ENCODE measurements at places on chromosomes 3 and 15.

- no peak for DNase-seq
Observed at GRCh38 chr3:104392327-104392726, 974.4 kb upstream of the ALCAM start.

GRCh38 chr3:28972921-28973320 lies 307.9 kb upstream of the RBMS3 start:
- DNase-seq: no peak

GRCh38 chr3:50444213-50444612 lies 59.2 kb downstream of the CACNA2D2 start:
- DNase-seq: no peak

DNA sequence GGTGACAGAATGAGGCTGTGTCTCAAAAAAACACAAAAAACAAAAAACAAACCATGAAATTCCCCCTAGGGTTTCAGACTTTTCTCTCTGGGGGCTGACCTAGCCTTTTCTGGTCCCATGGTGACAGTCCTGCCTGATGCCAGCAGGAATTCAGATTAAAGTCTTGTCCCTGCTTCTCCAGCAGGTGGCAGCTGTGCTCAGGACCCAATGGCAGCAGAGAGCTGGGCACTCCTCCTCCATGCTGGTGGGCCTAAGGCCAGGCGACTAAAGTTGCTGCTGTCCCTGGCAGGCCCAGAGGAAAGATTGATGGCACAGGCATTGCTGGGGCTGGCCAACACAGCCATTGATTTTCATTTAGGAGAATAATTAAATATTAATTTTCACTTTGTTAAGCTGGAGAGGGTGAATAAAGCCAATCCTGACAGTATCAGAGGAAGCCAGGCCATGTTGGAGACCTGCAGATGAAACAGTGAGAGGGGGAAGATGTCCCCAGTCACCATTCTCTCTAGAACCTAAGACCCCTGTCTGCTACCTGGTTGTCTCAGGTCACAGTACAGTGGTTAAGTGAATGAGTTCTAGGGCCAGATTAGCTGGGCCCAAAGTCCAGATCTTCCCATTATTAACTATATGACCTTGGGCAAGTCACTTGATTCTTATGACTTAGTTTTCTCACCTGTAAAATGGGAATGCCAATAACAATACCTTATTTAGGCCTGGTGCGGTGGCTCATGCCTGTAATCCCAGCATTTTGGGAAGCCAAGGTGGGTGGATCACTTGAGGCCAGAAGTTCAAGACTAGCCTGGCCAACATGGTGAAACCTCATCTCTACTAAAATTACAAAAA lies 7.1 kb downstream of the CELF6 start:
- peak; percentile 48 for DNase-seq

DNA sequence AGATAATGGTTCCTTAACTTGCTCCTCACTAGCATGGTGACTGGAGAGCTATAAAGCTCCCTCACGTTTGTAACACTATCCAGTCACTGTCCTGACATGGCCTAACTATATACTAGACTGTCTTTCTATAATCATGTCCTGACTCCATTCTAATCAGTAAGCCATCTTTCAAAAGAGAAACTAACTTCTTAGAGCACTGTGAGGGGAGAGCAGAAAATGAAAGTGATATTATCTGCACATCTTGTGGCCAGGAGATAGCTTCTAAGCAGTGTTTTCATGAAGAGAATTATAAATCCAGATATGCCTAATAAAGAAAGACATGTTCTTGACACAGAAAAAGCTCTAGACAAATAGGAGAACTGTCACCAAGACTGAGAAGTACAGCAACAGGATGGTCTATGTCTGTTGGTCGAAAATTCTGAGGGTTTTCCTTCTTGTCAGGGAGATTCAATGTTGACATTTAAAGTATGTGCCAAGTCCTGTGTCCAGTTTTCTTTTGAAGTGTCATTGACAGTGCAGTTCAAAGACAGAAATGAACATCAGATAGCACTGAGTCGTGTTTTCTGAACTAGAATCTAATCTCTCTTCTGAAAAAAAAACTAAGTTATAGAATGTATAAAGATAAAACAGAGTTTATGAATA lies 230.6 kb upstream of the PEX5L start:
- no peak for DNase-seq

DNA sequence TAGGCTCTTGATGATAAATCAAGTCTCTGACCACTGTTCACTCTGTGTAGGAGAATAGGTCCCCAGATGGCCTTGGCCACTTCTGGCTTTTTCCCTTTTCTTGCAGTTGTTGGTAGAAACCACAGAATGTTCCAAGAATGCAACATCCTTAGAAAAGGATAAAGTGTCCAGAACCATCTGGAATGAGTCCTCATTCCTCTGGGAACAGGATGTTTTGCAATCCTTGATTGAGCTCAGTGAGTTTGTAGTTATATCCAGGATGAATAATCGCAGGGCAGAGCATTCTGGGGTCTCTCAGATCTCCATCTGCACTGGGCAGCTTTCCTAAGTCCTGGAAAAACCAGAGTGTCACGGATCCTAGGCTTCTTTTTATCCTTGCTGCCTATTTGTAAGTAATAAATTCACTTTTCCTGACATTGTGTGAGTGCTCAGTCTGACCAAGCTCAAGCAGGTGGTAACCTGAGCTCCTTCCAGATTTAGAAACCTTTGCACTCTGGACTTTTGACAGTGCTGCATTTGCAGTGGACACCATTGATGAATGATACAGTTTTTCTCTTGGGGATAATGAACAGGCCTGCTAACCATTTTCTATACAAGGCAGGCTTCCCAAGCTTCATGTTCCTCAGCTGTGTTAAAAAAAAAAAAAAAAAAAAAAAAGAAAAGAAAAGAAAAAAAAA lies 1028.6 kb downstream of the OTOL1 start:
- no peak for DNase-seq

DNA sequence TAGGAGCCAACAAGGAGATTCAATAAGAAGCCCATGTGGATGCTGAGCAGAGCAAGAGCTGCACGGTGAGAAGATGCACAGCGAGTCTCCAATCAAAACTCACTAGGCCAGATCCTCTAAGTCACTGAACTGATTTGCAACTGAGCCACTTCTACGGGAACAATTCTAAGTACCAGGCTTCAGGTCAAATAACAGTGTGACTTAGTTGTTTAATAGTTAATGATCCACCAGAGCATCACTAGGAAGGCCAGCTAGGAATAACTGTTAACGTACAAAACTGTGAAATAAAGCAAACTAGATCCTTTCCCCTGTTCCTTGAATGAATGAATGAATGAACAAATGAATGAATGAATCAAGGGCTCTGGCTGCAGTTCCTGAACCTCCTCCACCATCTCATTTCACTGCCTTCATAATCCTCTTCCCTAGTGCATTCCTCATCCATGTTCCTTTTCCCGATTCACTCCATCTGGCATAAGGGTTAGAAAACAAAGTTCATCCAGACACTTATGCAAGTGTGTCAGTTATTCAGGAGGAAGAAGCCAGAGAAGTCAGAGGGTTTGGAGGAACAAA lies 59.7 kb downstream of the ATP8B4 start:
- no peak for DNase-seq

DNA sequence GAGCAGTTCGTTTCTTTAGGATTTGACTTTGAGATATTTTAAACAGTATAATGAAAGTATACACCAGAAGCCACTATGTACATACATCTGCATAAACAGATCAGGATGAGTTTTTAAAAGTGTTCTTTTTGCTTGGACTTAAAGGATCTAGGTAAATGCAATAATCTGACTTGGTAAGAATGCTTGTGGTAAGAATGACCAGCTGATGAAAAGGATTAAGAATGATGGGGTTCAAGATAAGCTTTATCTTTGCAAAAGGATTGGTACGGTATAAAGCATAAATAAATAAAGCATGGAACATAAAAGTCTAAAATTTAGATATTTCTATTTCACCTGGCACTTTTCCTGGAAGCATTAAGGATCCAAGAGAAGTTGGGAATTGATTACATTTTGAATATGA lies 9.8 kb upstream of the MME start:
- no peak for DNase-seq

DNA sequence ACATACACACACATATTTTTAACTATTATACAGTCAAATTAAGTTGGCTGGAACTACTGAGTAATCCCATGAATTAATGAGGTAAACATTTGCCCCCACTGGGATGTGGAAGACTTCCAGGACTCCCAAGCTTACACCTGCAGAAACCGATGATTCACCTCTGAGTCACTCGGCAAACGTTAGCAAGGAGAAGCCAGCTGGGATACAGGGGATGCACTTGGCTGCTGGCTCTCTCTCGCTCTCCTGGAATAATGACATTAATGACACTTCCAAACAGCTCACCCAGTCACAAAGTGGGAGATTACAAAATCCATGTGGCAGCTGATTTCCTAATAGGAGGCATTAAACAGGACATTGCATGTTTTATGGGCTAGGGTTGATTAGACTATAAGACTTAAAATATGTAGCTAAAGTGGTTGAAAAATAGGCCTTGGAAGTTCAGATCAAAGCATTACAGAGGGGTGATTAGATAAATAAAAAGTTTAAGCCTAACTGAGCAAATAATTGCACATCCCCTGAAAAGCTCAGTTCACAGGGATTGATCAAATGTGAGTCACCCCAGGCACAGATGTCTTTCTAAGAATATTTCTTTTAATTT lies 500.9 kb downstream of the SOX2 start:
- no peak for DNase-seq

DNA sequence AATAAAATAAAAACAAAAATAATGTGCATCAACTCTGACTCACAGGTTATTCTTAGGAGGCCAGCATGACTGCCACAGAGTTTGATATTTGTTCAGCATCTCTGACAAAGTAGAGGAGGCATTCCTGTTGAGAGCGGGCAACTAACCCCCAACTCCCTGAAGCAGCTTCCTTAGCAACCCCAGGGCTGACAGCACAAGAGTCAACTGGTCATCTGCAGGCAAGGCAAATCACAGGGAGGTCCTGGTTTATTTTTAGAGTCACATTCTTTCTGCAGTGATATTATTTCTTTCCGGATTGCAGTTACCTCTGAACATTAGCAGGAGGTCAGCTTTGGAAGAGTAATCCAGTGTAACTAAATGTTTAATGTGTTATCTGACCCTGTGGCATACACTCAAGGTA lies 273.0 kb downstream of the PLCL2 start:
- no peak for DNase-seq

DNA sequence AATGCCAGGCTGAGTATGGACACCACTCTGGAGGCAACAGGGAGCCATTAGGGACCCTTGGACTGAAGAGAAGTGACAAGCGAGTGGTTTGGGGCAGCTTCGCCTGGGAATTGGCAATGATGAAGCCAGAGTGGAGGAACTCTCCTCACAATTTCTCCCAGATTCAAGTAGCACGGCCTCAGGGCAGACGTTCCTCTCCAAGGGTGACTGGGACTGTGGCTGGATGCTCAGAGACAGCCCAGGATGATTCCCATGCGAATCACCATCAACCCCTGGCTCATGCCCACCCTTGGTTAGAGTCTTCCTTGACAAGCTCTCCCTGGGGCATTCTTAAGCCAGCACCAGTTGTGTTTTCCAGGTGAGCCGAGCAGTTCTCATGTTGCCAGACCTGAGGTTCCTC lies 16.3 kb upstream of the DOCK3 start:
- DNase-seq: no peak

DNA sequence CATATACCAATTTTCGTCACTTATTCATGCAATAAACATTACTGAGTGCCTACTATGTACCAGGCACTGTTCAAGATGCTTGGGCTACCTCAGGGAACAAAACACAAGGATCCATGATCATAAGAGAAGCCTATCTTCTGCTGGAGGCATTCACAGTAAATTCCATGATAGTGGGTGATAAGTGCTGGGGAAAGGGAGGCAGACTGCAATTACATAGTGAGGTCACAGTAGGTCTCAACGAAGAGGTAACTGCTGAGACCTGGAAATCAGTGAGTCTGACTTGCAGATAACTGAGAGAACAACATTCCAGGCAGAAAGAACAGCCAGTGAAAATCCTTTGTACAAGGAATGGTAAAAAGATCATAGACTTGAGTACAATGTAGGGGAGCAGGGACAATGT lies 33.6 kb downstream of the RAF1 start:
- DNase-seq: no peak

- no peak for DNase-seq
Observed at GRCh38 chr3:152328841-152329240, 60.1 kb downstream of the MBNL1 start.

DNA sequence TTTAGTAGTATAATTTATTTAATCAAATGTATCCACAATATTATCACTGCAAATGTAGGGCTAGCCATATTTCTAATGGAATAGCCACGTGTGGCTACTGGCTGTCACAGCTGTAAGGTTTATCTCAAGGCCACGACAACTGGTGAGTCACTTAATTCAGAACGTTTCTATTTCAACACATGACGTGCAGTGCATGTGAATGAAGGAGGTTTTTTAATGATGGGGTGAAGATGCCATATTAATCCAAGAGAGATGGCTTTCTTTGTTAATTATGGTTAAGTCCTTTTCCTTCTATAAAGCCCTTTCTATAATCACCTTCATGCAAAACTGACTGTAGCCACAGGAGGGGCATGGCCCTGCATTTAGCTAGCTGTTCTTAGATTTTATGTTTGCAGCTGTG lies 212.0 kb downstream of the FEZF2 start:
- DNase-seq: no peak

- DNase-seq: no peak
Observed at GRCh38 chr15:75136118-75136517, 65.6 kb upstream of the C15orf39 start.

GRCh38 chr15:40048211-40048792 lies 9.3 kb upstream of the SRP14 start:
- DNase-seq: no peak

- no peak for DNase-seq
Observed at GRCh38 chr15:57138349-57138788, 219.9 kb downstream of the TCF12 start.

DNA sequence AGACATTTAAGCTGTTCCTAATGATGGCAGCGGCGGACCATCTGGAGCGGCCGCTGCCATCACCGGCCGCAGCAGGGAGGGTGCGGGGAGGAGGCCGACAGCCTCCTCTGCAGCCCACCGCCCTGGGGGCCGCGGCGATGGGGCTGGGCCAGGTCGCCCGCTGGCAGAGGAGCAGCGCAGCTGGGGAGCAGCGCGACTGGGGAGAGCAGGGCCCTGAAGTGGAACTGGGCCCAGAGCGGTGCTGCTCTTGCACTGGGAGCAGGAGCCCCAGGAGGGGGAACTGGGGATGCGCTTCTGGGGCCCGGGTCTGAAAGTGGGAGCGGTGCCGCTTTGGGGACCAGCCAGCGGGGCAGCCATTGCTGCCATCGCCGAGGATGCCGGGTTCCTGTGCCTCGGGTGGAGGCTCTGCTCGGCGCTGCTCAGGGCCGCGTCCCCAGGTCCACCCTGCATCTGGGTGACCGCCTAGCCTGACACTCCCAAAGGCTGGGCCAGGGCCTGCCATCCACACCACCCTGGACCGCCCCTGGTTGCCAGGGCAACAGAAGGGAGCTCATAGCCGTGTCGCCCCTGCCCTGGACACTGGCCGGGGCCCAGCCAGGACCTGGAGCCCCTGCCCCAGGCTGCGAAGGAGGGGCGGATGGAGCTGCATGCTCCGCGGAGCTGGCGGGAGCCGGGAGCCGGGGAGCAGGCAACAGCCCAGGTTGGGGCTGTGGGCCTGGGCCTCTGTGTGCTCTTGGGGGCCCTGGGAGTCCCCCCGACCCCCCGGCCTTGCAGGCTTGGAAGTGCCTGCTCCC lies 15.5 kb upstream of the PLA2G4E start:
- no peak for DNase-seq
